ENCODE measurements at places on chromosomes 1 and 21. TPM values are rescaled to one million over a fixed set of nuclear protein-coding genes. Genes with fewer than 3 reads are reported as not detected.

GRCh38 chr1:119286587-119287181, 81.9 kb upstream of the HAO2 start:
- H3K4me3 ChIP-seq: no peak overlapping the region
- no peak for DNase-seq
- no peaks in the 10 kb centered on the region for H3K36me3 ChIP-seq
- H3K27ac ChIP-seq: no peak overlapping the region
- H3K27me3 ChIP-seq: no peaks in the 10 kb centered on the region

DNA sequence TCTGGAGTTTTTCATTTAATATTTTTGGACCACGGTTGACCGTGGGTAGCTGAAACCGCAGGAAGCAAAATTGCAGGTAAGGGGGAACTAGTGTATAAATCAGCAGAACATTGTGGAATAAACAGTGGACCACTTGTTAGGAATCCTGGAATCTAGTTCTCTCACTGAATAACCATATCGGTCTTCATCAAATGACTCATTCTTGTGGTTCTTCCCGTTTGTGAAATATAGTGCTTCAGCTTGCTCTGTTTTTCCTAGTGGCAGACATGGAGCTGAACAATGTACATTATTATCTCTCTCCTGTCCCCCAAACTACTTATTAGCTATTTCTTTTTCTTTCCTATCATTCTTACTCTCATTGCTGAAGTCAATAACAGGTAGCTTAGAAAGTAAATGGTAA, 61.9 kb downstream of the HSPA13 start:
- no peaks in the 10 kb centered on the region for H3K36me3 ChIP-seq
- no peak for DNase-seq
- no peaks in the 10 kb centered on the region for H3K4me1 ChIP-seq
- H3K27me3 ChIP-seq: no peaks in the 10 kb centered on the region
- H3K4me3 ChIP-seq: no peak overlapping the region
- no peak overlapping the region for H3K27ac ChIP-seq

DNA sequence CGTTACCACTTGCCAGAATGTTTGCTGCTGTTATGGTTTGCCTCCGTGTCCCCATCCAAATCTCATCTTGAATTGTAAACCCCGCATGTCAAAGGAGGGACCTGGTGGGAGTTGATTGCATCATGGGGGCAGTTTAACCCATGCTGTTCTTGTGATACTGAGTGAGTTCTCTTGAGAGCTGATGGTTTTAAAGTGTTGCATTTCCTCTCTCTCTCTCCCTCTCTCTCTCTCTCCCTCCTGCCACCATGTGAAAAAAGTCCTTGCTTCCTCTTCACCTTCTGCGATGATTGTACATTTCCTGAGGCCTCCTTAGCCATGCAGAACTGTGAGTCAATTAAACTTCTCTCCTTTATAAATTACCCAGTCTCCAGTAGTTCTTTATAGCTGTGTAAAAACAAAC, 44.4 kb downstream of the CFHR5 start:
- H3K27me3 ChIP-seq: no peaks in the 10 kb centered on the region
- H3K4me3 ChIP-seq: no peak overlapping the region

DNA sequence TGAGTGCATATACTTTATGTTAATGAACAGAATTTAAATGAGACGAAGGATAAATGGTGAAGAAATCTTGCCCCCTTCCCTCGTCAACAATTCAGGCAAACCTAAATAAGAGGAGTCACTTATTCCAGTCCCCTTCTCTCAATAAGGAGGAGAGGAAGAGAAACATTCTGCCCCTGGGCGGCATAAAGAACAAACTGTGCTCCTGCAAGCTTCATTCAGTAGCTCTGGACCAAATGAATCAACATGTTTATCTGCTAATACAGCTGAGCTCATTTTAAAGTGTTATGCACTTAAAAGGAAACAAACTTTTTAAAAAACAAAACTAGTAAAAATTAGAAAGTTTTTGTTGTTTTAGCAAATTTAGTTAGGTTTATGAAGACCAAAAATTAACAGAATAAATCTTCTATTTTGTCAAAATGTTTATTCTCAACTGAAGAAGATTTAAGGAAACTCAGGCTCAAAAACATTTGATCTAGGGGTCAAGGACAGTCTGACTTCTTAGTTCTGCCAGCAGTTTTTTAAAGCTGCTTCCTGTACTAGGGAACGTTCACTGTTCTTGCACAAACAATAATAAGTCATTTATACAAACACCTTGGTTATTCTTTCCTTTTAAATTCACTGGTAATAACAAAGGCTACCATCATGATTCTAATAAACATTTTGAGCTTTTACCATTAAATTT, 58.3 kb downstream of the AKT3 start:
- no peaks in the 10 kb centered on the region for H3K36me3 ChIP-seq
- peaks cover 59% of the 10 kb centered on the region for H3K4me1 ChIP-seq
- peak overlapping the region; percentile 81 for H3K27ac ChIP-seq
- DNase-seq: no peak

DNA sequence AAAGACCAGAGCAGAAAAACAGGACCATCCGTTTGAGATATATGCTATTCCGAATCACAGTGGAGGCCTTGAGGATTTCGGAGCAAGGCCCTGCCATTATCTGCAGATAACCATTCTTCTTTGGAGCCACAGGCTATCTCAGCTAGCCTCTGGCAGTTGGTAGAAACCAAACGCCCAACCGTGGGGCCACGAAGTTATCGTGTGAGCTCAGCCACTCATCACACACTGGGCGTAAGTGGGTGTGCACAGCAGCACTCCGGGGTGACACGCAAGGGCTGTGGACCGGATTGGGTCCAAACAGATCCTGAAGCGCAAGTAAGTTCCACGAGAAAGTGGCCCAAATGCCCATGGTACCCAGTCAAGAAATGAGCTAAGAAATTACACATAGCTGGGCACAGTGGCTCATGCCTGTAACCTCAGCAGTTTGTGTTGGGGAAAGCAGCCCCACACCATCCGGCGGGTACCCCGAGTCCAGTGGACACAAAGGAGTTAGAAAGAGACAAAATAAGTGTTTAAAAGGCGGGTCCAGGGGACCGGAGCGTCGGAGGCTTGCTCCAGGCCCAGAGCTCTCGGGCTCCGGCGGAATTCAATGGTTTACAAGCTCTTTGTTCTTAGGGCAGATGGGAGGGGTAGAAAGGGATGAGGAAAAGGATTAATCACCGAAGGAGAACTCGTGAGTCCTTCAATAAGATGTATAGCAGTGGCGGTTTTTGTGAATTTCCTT, 130.6 kb downstream of the LIPI start:
- no peaks in the 10 kb centered on the region for H3K36me3 ChIP-seq
- no peaks in the 10 kb centered on the region for H3K4me1 ChIP-seq
- H3K27ac ChIP-seq: no peak overlapping the region
- no peaks in the 10 kb centered on the region for H3K27me3 ChIP-seq

DNA sequence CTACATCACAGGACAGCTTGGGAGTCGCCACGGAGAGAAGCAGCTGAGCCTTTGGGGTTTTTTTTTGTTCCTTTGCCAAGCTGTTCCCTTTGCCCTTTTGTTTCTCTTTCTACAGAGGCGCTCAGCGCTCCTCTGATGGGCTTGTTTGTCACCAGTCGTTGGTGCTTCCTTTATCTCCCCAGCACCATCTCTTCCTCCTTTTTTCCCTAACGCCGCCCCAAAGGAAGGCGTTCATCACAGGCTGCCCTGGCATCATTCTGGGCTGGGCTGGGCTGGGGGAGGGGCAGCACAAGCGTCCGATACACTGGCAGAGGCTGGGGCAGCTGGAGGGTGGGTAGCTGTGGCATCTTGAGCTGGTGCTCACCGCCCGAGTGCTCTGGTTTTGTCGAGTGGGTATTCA, 10.5 kb downstream of the IGSF21 start:
- peaks cover 98% of the 10 kb centered on the region for H3K27me3 ChIP-seq
- H3K27ac ChIP-seq: peak overlapping the region; percentile 27
- H3K4me3 ChIP-seq: no peak overlapping the region
- H3K4me1 ChIP-seq: no peaks in the 10 kb centered on the region
- peak; percentile 21 for DNase-seq

DNA sequence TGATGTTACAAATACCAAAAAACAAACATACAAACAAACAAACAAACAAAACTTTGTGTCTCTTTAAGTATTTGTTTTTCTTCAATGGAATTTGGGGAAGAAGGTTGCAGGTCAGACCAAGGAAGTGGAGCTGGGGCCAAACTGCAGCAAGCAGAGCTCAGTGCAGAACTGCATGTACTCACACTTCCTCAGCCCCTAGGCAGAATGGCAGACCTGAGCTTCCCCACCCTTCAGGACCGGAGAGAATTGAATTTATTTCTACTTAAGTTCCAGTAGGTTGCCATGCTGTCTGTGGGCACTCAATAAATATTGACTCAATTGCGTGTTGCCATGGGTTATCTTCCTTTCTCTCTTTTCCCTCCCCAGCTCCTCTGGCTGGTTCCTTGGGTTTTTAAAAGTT, 173.6 kb downstream of the PTGER3 start:
- DNase-seq: peak; percentile 15
- H3K4me3 ChIP-seq: no peak overlapping the region
- no peaks in the 10 kb centered on the region for H3K27me3 ChIP-seq
- no peaks in the 10 kb centered on the region for H3K36me3 ChIP-seq

- H3K4me1 ChIP-seq: peaks cover 80% of the 10 kb centered on the region
- H3K27me3 ChIP-seq: no peaks in the 10 kb centered on the region
- DNase-seq: no peak
- peak overlapping the region; percentile 71 for H3K27ac ChIP-seq
- H3K36me3 ChIP-seq: no peaks in the 10 kb centered on the region
- no peak overlapping the region for H3K4me3 ChIP-seq
These were observed 18.8 kb downstream of the PIK3C2B start for GRCh38 chr1:204475656-204476432.

- H3K4me3 ChIP-seq: no peak overlapping the region
- H3K4me1 ChIP-seq: peaks cover 26% of the 10 kb centered on the region
- peak overlapping the region; percentile 56 for H3K27ac ChIP-seq
- no peak for DNase-seq
These were observed 446.8 kb downstream of the PLPP3 start for GRCh38 chr1:56132520-56132919.

DNA sequence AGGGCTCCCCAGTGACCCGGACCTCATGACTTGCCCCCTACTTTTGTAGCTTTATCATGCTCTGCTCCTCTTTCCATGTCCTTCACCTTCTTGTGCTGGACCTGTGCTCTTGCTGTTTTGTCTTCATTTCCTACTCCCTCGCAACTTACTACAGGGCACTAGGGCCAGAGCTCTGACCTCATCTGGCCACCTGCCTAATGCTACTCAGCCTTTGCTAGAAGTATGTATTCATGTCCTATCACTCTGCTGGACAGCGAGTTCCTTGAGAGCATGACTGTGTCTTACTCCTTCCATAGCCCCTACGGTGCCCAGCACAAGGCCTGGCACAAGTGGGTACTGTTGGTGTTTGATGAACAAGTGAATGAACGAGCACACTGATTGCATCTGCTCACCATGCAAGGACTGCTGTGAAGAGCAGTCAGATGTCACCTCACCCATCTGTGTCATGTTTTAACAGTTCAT, 1.9 kb downstream of the MTFR1L start:
- peak overlapping the region; percentile 95 for H3K27ac ChIP-seq
- peak overlapping the region; percentile 89 for H3K4me3 ChIP-seq
- H3K27me3 ChIP-seq: no peaks in the 10 kb centered on the region
- no peak for DNase-seq

The CACNA1S gene
- total RNA-seq: not detected

The SLC6A17 gene
- not detected for total RNA-seq

The EGLN1 gene
- 83.2 TPM for total RNA-seq

The APH1A gene
- total RNA-seq: 49.3 TPM
